ENCODE measurements at places on chromosomes 16 and 17. TPM values are rescaled to one million over a fixed set of nuclear protein-coding genes. Genes with fewer than 3 reads are reported as not detected.

NOXO1 gene
- total RNA-seq, result 2.8 TPM

PRSS36 gene
- 0.31 TPM for total RNA-seq

CCL11 gene
- total RNA-seq, result not detected

PRR11 gene
- total RNA-seq, result 2.8 TPM

All from parietal lobe (tissue), 2 donors.